A549 treated with AZD2906 at 1 μM for 4 hours (cell line): ENCODE measurements at places on chromosomes 2 and 18. TPM values are rescaled to one million over a fixed set of nuclear protein-coding genes. Genes with fewer than 3 reads are reported as not detected.

The SPEG gene
- total RNA-seq, result 6.5 to 11.6 TPM (median 9.6 TPM) in 5 replicates

The PPP1R1C gene
- 1.3 to 2.1 TPM (median 1.6 TPM) in 5 replicates for total RNA-seq

The RPL37A gene
- 4,774 to 5,345 TPM (median 5,014 TPM) in 5 replicates for total RNA-seq

The C1GALT1C1L gene
- total RNA-seq, result 1.5 to 2.6 TPM (median 2.4 TPM) in 5 replicates

The ANKRD23 gene
- total RNA-seq, result 1.2 to 2.1 TPM (median 1.7 TPM) in 5 replicates

The SMYD5 gene
- 49.3 to 56.8 TPM (median 54.0 TPM) in 5 replicates for total RNA-seq
